ENCODE measurements at places on chromosomes 13 and 19.

DNA sequence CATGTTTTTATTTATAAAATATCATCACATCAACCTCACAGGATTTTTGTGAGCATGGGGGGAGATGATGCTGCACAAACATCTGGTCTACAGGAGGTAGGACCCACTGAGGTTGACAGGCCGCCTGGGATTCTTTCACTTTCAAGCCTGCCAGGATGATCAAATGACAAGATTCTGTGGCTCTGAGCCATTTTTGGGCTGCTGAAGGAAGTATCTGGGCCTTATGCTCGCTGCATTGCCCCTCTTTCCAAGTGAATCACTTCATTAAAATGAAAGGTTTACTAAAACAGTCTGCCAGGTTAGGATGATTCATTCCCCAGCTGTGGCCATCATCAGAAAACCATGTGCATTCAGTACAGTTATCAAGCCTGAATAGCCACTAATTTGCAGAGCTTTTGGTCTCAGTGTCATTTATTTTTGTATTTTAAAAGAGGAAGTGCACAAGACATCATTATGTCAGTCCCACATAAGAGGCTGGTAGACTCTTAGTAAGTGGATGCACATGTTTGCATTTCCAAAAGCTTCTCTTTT lies 34.4 kb downstream of the STARD13 start:
- peak; percentile 75 for DNase-seq

DNA sequence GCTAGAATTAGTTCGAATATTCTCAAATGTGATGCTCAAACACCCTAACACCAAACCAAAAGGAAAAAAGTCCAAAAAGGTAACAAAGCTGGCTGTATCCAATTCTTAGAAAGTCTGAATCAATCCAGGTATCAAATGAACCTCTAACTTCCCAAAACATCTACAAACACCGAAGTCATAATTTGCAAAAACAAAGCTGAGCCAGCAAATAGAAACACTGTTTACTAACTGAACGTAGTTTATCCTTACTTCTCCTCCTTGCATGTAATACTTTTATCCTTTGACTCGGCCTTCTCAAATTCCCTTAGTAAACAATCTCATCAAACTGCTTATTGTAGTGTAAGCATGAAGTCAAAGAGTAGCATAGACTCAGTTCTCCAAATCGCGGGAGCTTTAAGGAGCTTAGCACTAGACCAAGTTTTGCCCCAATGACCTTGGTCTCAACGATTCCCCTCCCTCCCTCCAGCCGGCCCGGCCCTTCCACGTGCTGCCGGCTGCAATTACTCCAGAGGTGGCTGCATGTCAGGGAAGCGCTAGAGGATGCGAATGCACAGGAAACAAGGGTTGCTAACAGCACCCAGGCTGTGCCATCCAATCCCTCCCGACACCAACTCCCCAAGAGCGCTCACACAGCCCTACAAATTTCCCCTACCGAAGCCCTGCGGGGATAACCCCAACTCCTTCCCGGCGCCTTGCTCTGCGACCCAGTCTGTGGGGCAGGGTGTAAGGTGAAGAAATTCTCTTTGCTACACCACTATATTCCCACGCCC lies 693 bp downstream of the XPO4 start:
- DNase-seq: peak; percentile 77

- DNase-seq: no peak
Measured at GRCh38 chr19:16262618-16263017, 62.0 kb upstream of the KLF2 start.

DNA sequence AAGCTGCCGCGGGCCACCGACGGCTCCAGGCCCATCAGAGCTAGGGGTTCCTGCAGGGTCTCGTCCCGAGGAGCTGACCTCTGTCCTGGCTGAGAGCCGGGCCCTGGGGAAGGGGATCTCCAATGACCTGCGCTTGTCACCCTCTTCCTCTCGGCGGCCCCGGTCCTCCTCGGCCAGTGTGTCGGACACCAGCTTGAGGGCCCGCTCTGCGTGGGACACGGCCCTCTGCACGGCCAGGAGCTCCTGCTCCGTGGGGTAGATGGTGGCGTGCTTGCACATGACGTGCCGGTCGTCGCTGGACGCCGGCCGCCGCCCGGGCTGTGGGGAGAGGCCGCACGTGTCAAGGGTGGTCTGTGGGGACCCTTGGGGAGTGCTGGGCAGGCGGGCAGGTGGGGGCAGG lies 32.7 kb upstream of the MATK start:
- DNase-seq: no peak

DNA sequence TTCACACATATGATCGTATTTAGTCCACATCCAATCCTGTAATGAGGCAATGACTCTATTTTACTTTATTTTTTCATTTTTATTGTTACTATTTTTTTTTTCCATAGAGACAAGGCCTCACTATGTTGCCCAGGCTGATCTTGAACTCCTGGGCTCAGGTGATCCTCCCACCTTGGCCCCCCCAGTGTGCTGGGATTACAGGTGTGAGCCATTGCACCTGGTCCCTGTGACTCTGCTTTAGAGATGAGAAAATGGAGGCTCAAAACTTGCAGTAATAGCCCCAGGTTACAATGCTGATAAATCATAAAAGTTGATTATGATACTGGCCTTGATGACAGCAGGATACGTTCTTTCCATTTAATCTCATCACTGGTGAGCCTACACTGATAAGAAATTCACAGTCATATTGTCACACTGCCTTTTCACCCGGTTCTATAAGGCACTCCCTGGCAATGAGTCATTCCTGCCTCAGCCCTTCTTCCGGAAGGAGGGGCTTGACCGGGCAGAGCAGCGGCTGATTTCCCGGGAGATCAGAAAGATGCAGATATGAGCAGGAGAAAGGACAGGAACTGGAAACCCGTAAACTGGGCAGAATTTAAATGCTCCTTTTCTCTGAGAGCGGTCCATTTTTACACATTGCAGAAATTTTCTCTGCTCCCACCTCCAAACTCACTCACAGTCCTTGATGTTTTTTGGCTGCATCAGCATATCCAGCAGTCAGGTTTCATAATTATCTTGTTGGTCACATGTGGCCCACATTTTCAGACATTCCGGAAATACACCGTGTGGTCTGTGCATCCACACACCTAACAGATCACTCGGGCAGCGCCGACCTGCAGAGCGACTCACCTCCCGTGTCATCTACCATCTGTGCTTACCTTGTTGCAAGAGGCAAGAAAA lies 616.4 kb downstream of the EFNB2 start:
- peak; percentile 93 for DNase-seq

- no peak for DNase-seq
Measured at GRCh38 chr19:16141043-16141442, 2.4 kb upstream of the HSH2D start.

- DNase-seq: no peak
Measured at GRCh38 chr13:40175639-40176038, 490.8 kb downstream of the FOXO1 start.

DNA sequence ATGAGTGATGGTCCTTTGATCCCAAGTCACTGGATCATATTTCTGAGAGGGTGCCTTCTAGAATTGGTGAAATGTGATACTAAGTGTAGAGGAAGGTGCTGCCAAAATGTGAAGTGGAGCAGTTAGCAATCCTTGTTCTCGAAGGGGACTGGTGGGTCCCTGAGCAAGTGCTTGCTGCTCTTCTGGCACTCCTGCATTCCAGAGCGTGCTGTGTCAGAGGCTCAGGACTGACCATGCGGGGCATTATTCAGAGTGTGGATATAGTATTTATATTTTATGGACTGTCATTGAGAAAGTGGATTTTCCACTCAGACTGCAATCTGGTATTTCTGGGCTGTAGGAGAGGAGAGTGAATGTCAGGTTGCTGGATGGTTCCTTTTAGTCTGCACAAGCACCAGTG lies 152.6 kb upstream of the KL start:
- DNase-seq: peak; percentile 53

DNA sequence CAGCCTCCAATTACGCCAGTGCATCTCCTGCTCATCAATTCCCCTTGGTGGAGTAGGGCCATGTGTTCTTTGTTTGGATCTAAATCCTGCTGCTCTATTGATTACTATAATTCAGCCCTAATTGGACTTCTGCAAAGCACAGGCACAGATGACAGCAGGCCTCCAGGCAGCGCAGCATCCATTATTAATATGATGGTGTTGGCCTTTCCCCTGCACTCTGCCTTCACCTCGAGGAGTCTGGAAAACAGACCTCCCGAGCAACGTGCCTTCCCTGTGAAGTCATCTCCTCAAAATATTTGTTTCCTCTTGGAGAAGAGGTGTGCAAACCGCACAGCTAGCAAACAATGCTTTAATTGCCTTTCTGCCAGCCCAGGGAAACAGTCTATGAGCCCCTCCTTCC lies 92.5 kb downstream of the UQCRFS1 start:
- no peak for DNase-seq

GRCh38 chr19:44260695-44261446 lies 1.2 kb downstream of the ZNF233 start:
- no peak for DNase-seq

DNA sequence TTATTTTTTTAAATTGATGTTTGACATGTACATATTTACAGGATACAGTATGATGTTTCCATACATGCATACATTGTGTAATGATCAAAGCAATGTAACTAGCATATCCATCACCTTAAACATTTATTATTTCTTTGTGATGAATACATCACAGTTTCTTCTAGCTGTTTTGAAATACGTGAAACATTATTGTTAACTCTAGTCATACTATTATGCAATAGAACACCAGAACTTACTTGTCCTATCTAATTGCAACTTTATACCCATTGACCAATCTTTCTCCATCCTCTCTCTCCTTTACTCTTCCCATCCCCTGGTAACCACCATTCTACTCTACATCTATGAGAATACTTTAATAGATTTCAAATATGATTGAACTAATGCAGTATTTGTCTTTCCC lies 1942.7 kb downstream of the PCDH9 start:
- no peak for DNase-seq

- DNase-seq: no peak
Measured at GRCh38 chr19:15181394-15181793, 19.4 kb downstream of the NOTCH3 start.
